ENCODE measurements at places on chromosomes 6 and 20. TPM values are rescaled to one million over a fixed set of nuclear protein-coding genes. Genes with fewer than 3 reads are reported as not detected.

DNA sequence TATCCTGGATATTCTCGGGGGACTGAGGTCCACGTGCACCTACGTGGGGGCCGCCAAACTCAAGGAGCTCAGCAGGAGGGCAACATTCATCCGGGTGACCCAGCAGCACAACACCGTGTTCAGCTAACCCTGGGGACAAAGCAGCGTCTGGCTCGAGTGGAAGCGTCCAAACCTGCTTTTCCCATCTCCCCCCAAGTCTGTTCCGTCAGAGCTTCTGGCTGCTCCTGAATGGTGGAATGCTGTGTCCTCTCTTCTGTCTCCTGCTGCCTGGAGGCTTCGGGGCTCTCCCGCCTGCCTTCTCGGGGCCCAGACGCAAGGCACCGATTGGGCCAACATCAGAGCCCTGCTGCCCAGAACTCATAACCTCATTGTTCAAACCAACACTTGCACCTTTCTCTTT is 56.7 kb downstream of the GMPR start:
- DNase-seq, result no peak

DNA sequence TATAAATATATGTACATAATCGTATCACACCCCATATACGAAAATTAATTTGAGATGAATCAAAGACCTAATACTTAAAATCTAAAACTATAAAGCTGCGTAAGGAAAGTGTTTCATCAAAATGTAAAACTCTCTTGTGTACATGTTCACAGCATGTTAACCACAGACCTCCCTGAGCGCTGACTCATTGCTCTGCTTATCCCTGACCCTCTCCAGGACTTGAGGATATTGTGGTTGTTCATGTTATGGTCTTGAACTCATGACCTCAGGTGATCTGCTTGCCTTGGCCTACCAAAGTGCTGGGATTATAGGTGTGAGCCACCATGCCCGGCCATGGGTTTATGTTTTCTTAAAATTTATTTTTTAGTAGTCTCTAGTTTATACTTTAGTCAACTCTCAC is 14.2 kb downstream of the FAM83B start:
- no peak for DNase-seq

DNA sequence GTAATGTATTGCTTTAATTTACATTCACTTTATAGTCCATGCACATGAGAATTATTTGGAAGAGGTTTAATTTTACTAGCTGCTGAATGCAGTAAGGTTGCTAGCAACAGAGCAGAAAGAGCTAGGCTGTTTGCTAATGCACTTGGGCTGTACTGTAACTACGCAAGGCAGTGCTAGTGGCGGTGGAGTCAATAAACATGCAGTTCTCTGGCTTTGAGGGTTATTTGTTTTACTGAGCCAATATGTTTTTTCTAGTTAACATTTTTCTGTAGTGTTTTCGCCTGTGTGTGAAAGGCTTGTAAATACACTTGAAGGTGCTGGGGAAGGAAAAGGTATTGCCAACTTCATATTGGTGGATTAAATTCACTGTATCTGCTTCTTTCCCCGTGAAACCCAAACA is 112.8 kb downstream of the BTBD3 start:
- DNase-seq, result no peak

Gene RBPJL
- not detected for total RNA-seq

- no peak for DNase-seq
Measured at GRCh38 chr6:11484441-11484840, 53.1 kb upstream of the TMEM170B start.

Gene PLCB1
- total RNA-seq, result 25.9 TPM

Gene LHFPL5
- not detected for total RNA-seq

- no peak for DNase-seq
Measured at GRCh38 chr20:38181207-38181801, 16.2 kb upstream of the TGM2 start.

DNA sequence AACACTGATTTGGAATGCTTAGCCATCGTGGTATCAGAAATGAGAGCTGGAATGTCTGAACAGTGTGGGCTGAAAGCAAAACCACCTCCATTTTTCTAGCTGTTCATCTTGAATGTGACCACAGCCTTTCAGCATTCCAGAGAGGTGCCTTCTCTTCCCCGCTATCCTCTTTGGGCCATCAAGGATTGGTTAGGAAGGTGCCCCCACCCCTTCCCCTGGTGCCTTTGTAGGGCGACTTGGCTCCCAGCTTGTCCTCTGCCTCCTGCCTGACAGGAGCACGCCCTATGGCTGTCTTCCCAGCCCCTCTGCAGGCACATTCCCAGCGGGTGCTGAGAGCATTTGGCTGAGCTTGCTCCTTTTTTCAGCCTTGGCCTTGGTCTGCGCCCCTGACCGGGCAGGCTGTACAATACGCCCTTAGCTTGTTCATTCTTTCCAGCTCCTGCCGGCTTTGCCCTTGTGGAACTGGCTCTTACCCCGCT is 97.5 kb downstream of the ARMC2 start:
- peak; percentile 87 for DNase-seq

Gene LINC00237
- total RNA-seq, result not detected

DNA sequence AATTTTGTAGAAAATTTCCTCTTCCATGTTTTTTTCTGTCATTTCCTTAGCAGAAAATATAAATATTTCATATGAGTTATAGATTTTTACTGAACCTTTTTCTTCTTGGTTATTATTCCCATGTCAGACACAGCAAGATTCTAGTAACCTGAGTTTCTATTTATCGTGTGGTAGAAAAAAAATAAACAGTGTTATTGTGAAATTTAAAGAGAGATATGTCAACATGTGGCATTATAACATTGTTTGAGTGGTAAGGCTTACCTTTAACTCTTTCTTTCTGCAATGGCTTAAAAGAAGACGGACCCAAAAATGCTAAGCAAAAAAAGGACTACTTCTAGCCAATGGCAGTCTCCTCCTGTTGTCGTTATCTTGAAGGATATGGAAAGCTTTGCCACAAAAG is 18.9 kb downstream of the ORC3 start:
- DNase-seq, result no peak

Gene PRRT1
- 0.97 TPM for total RNA-seq

Measured in left cardiac atrium (tissue), 4 donors.